ENCODE measurements at places on chromosomes 2 and 18. TPM values are rescaled to one million over a fixed set of nuclear protein-coding genes. Genes with fewer than 3 reads are reported as not detected.

Gene IL36B
- total RNA-seq: not detected

Gene RBKS
- total RNA-seq: 3.3 TPM

Gene BZW1
- total RNA-seq: 180 TPM

Gene MERTK
- 19.2 TPM for total RNA-seq

Gene CHST9
- total RNA-seq: 3.2 TPM

Gene LAMA1
- total RNA-seq: 1.4 TPM

Gene HOXD10
- total RNA-seq: 0.47 TPM

Gene NFATC1
- 17.2 TPM for total RNA-seq

Gene EMILIN2
- total RNA-seq: 51.9 TPM

Gene TEX44
- not detected for total RNA-seq

Gene SULT1C2
- total RNA-seq: 4.4 TPM

Gene ANKAR
- 8.9 TPM for total RNA-seq

Gene CASP10
- total RNA-seq: 43.7 TPM
